ENCODE measurements at places on chromosomes 13 and 19. TPM values are rescaled to one million over a fixed set of nuclear protein-coding genes. Genes with fewer than 3 reads are reported as not detected.
A peak's percentile ranks its signal among the peaks of the same experiment; 100 is the strongest.

Gene SIGLEC9
- polyA plus RNA-seq = not detected

- DNase-seq = no peak
These were observed 22.3 kb upstream of the MYDGF start for GRCh38 chr19:4692251-4693077.

DNA sequence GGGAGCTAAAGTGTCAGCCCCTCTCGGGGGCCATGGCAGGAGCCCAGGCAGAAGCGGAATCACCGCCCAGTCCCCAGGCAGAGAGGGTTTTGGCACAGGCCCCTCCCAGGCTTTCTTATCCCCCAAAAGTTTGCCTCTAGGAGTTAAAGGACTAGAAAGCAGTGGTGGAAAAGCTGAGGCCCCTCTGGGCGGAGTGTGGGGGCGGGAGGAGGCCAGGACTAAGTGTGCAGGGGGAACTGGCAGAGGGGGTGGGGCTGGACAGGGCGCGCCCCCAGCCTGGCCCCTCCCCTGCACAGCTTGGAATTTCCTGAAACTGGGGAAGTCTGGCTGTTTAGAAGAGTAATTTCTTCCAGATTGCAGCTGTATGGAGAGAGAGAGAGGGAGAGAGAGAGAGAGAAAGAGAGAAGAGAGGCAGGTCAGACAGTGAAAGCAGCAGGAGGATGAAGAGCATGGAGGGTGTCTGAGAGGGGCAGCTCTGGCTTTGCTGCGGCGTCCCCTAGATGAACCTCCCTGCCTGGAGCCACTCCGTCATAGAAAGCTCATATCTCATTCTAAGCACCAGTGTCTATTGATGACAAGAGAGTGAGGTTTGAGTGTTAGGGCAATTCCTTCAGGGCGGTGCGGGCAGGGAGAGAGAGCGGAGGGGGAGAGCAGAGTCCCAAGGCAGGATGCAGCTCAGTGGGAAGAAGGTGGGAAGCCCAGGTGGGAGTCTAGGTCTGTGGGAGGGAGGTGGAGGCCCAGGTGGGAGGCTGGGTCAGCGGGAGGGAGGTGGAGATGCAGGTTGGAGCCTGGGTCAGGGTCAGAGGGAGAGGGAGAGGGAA is at the start of gene CDC42EP5:
Gene CDC42EP5 (minus strand): TSS at position 226 of the 821 bp plus-strand sequence. CDS start 7,749 bp downstream, outside the sequence.
- DNase-seq = peak; percentile 85

GRCh38 chr13:31742097-31742734 is 2.9 kb downstream of the RXFP2 start:
- DNase-seq = peak; percentile 69

Gene CEBPA
- polyA plus RNA-seq = 0.04 TPM

GRCh38 chr19:42285541-42285941 is 16.4 kb upstream of the PRR19 start:
- DNase-seq = no peak

Gene SMAD9
- 2.7 TPM for polyA plus RNA-seq

GRCh38 chr19:56983171-56983570 is 136.6 kb upstream of the USP29 start:
- DNase-seq = no peak

Gene METTL21C
- polyA plus RNA-seq = not detected

Gene TMEM221
- polyA plus RNA-seq = 0.06 TPM

Gene KLHL1
- not detected for polyA plus RNA-seq

Gene FKRP
- polyA plus RNA-seq = 25.3 TPM

Measured in IMR-90 (cell line).